ENCODE measurements at places on chromosomes 6 and 20.

- DNase-seq: no peak
These were observed 14.8 kb upstream of the SERPINB9 start for GRCh38 chr6:2917801-2918445.

DNA sequence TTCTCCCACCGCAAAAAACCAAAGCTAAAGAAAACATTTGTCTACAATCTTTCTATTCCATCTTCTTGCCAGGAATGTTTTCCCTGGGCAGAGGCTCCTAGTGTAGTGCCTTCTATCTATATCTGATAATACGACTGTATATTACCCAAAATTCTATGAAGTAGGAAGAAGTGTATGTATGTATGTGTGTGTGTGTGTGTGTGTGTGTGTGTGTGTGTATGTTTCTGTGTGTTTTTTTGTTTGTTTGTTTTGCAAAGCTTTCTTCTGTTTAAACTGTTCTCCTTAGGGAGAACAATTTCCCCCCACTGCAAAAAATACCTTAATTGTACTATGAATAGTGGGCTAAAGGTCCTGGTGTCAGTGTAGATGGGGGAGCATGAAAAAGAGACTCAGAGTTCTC, 312.6 kb upstream of the CITED2 start:
- no peak for DNase-seq

- DNase-seq: no peak
These were observed 68.5 kb upstream of the ZNF184 start for GRCh38 chr6:27541212-27541932.

GRCh38 chr6:117200067-117200466, 65.3 kb upstream of the VGLL2 start:
- DNase-seq: no peak

DNA sequence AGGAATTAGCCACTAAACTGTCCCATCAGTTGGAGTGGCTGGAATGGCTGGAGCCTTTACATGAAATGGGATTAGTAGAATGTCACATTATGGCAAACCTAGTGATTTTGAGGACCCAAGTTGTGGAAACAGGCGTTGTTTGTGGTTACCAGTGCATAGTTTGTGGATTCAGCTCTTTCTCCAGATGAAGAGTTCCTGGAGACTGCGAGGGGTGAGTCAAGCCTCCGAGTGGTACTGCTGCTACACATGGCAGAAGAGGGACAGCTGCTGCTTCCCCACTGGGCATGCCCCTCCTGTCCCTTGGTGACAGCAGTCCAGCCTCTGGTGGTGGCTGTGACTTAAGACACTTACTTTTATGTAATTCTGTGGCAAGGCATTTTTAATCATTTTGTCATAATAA, 94.2 kb upstream of the SCP2D1 start:
- DNase-seq: no peak

DNA sequence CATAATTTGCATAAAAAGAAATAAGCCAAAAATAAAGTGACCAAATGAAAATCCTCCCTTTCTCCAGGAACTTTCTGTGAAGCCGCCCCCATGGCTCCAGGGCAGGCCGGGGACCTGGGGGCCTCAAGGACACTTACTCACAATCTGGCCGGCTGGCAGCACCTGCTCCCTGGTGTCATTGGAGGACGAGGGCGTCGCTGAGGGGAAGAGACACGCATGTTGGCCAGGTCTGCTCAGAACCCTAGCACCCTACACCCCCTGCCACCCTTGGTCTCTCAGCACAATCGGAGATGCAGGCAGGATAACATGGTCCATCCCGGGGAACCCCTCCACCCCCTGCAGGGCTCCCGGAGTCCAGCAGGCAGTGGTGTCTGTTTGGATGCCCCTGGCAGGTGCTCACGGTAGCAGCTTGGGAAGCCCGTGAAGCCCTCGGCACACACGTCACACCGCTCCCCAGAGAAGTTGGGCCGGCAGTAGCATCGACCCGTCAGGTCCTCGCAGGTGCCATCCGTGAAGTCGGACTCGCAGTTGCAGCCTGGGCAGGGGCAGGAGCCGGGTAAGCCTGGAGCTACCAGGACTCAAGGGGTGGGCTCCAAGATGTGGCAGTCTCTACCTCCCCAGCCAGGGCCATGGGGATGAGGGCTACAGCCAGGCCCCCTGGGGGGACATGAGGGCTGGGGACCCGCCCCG, 21.3 kb downstream of the LAMA5 start:
- no peak for DNase-seq

DNA sequence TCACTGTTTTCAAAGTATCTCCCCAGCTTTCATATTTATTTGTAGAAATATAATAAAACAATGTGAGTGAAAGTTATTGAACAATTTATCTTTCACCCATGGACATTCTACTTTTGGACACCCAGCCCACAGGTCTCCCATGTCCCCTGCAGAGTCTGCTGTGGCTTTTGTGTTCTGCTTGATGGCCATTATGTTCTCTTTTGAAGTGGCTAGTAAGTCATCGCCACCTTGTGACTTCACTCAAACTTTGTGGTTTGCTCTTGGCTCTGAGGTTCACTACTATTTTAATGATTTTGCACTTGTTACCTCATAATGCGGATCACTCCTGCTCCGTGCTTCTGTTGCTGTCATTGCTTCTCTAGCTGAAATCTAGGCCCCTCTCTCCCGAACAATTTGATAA, 10.2 kb upstream of the DEFB113 start:
- no peak for DNase-seq

Data from sciatic nerve (tissue), 2 donors.